Esophagus muscularis mucosa (tissue), 4 donors: ENCODE measurements at places on chromosomes 16 and 17.

- no peak for DNase-seq
Measured at GRCh38 chr17:61815863-61816503, 47.3 kb downstream of the BRIP1 start.

GRCh38 chr16:23040246-23040645, 109.0 kb downstream of the USP31 start:
- DNase-seq: no peak

DNA sequence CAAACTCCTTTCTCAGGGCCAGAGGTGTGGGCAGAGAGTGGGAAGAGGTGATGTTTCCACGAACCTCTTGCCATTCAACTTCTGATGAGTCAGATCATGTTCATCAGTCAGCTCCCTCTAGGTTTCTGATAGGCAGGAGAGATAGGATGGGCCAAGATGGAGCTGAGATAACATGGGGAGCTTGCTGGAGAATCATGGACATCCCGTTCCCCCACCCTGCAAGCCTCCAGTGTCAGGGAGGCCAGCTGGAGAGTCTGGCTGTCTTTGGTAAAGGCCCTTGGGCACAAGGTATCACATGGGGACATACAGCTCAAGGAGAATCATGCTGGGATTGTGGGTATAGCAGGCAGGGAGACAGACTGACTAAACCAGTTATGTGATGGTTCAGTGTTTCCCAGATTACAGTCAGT, 136.0 kb upstream of the IRX3 start:
- no peak for DNase-seq

GRCh38 chr17:7167832-7168231, 11.3 kb downstream of the ASGR1 start:
- no peak for DNase-seq

GRCh38 chr17:5544115-5544514, 40.2 kb downstream of the NLRP1 start:
- no peak for DNase-seq

DNA sequence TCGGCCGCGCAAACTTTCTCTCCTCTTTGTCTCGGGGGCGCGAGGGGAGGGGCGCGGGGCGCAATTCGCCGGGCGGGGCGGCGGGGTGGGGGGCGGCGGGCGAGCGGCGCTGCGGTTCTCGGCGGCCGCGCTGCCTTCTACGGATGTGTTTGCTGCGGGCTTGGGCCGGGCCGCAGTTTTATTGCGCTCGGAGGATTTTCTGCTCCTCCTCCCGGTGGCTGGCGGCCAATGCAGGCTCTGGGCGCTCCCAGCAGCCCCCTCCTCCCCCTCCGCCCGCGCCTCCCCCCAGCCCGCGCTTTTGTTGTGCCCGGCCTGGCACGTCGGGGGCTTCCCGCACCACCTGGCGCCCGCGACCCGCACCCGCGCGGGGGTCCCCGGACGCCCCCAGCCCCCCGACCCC, at the start of gene TIMP2:
TSS of gene TIMP2 (minus strand) at position 154 of the 400 bp plus-strand sequence. CDS start 299 bp downstream, outside the sequence.
- peak; percentile 96 for DNase-seq

GRCh38 chr17:47735536-47736011, 2.5 kb downstream of the TBX21 start:
- DNase-seq: no peak

DNA sequence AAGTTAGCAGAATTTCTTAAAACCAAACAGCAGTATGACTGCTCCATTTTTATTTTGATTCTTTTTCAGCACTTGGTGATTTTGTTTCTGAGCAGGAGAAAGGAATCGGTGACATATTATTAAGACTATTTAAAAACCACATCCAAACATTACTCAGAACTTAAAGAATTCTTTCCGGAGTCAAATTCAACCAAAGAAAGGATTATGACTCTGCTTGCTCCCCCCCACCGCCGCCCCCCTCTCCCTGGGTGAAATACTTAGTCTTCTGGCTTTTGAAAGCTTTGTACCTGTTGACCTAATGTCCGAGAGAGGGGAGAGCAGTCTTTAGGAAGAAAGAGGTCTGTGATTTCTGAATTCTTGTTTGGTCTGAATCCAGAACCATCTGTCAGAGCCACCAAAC, 17.9 kb upstream of the COL1A1 start:
- no peak for DNase-seq

DNA sequence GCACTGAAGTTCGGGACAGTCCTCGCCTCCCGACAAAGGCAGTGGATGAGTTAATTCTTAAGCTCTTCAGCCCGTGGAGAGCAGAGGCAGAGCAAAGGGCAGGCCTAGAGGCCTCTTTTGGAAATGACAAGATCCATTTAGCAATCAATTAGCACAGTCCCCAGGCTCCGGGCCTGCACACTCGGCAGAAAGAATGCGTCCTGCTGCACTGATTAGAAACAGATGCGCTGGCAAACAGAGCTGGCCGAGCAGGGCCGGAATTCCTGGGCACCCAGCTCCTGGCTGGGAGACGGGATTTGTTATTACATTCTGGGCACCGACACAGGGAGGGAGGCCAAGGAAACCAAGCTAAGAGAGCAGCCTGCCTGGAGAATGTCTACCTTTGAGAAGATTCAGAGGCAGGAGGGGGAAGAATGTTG, 162.9 kb downstream of the COPRS start:
- DNase-seq: peak; percentile 96

GRCh38 chr16:86508947-86509758, 1.2 kb upstream of the FOXF1 start:
- no peak for DNase-seq

DNA sequence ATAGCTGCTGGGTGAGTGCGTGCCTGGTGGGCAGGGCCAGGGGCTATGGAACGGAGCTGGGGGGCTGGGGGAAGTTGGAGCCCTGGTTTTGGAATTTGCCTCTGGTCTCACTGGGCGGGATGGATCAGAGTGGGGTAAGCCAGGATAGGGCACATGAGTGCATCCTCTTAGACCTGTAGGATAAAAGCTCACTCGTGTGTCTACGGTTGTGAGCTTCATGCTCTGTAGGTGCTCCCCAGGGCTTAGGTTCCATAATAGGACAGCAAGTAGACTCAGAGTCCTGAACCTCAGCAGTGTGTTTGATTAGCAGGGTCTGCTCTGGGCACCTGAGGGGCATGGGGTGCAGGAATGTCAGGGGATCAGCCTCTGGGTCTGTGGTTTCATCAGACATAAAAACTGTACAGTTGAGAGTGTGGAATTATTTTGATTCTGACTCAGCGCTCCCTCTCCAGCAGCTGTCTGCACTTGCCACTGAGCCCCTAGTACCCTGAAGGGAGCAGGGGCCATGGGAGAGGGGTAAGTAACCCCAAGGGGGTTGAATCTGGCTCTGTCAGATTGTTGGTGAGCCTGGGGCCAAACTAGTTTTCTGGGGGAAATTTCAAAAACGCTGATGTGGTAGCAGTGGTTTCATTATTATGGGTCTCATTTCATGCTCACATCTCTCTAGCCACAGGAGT, 84.2 kb upstream of the LGALS9 start:
- no peak for DNase-seq

- peak; percentile 98 for DNase-seq
Measured at GRCh38 chr17:48577946-48578615, at the start of gene HOXB4. Gene HOXB4 (minus strand): TSS chr17:48578350. CDS start chr17:48578319, 31 bp downstream.

- no peak for DNase-seq
Measured at GRCh38 chr17:205148-205669, 23.8 kb upstream of the DOC2B start.

DNA sequence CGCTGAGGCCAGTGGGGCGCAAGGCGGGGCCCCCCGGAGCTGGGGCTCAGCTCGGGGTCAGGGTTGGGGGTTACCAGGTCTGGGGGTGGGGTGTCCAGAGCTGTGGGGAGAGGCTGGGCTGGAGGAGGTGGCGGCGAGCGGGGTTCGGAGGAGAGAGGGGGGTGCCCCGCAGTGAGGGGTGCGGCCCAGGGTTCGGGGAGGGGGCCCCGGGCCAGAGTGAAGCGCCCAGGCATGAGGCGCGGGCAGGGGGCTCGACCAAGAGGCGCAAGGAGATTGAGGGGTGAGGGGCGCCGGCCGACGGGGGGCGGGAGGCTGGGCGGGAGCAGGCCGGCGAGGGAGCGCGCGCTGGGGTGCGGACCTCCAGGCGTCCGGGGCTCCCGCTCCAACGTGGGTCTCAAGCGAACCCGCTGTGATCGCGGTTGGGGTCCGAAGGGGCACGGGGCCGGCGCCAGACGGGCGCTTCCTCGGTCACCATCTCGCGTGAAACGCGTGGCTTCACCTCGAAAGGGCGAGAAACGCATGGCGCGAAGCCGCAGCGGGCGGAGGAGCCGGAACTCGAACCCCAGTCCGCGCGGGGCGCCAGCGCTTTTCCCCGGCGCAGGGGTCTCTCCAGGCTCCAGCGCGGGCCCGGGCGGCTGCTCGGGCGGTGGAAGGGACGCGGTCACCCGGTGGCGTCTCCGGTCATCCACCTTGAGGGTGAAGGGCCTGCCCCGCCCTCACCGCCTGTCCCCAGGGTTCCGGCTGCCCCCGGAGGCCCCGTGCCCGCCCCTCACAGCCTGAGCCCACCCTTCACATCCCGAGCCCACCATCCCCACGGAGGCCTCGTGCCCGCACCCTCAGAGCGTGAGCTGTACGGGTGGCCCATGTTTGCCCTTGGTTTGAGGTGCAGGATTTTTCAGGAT, 846 bp downstream of the CPNE7 start:
- DNase-seq: no peak

DNA sequence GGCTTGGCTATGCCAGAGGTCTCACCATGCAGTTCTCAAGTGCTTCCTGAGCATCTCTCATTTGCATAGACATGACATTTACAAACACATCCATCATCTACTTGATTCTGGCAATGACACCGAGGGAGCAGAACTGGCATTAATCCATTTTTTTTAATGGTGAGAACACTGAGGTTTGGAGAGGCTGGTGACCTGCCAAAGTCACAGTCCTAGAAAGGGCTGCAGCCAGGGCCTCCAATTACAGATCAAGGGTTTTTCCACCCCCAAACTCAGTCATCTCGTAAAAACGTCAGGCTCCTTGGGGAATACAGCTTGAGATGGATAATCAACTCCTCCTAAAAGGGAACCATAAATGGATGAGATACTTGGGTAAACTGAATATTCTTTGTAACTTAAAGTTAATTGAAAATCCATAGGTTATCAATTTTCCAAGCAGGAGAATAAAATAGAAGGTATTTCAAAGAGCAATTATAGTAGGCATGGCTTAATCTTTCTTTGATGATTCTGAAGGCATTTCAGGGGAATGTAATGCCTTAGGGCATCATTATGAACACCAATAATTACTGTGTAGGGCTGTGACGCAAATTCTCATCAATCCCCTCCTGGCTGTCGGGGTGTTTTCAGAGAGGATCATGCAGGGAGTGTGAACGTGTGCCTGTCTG, 9.4 kb upstream of the MEOX1 start:
- DNase-seq: no peak

GRCh38 chr16:56252835-56253234, 61.5 kb downstream of the GNAO1 start:
- DNase-seq: no peak

- DNase-seq: no peak
Measured at GRCh38 chr16:4213737-4214136, 28.1 kb downstream of the SRL start.

DNA sequence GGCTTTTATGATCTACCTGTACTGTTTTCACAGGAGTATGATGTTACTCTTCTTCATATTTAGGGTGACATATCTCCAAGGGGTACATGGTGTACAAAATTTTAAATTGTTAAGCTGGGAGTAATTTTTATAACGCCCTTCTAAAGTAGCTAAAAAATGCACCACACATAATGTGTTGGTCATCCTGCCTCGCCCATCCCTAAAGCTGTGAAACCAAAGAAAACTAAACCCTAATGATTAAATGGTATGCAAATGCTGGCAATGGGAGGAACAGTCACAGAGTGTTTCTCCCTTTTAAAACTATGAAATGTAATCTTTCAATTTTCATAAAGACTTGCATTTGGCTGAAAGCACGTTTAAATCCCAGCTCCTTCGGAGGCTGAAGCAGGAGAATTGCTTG, 2.0 kb upstream of the KRT24 start:
- DNase-seq: no peak
